Fibroblast of skin of right biceps (primary cell): ENCODE measurements at places on chromosomes 1 and 21.

- DNase-seq, result peak; percentile 83
Observed at GRCh38 chr1:183279835-183280234, 93.8 kb downstream of the LAMC2 start.

DNA sequence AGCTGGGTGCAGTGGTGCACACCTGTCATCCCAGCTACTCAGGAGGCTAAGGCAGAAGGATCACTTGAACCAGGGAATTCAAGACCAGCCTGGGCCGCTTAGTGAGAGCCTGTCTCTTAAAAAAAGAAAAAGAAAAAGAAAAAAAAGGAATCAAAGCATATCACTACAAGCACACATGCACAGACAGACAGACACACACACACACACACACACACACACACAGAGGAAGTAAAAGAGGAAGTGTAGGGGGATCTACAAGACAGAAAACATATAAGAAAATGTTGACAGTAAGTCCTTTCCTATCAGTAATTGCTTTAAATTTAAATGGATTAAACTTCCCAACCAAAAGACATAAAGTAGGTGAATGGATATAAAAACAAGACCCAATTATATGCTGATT lies 180.3 kb downstream of the FAF1 start:
- no peak for DNase-seq

GRCh38 chr1:10338611-10339010 lies 60.3 kb upstream of the PGD start:
- no peak for DNase-seq

GRCh38 chr1:245317217-245317616 lies 162.4 kb downstream of the KIF26B start:
- DNase-seq, result no peak

- DNase-seq, result no peak
Observed at GRCh38 chr1:57789936-57790335, 366.1 kb upstream of the DAB1 start.

DNA sequence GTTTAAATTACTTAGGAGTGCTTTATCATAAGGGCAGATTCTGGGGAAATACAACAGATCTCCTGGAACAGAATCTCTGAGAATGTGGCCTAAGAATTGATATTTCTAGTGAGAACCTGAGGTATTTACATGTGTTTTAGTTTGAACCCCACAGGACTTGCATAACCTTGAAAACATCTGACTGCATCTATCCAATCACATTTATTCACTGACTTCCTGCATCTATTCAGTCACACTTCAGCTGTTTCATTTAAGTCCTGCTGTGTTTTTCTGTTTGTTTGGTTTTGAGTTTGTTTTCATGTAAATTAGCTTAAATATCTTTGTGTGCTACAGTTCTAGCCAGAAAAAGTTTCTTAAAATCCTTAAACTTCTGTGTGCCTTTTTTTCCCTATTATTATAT lies 1260.7 kb downstream of the PLA2G4A start:
- no peak for DNase-seq

DNA sequence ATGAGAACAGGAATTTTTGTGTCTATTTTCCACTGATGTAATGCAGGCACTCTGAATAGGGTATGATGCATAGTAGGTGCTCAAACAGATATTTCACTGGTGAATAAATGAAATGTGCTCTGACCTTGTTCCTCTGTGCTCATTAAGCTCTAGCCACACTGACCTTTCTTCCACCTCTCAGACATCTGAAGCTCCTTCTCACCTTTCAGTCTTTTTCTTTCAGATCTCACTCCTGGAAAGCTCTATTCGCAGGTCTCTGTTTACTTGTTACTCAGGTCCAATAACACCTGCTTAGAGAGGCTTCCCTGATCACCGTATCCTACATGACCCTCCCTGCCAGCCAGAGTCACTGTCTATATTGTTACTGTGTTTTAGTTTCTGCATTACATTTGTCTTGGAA lies 59.2 kb upstream of the IVNS1ABP start:
- no peak for DNase-seq

- peak; percentile 69 for DNase-seq
Observed at GRCh38 chr1:199463521-199464127, 563.9 kb upstream of the NR5A2 start.

DNA sequence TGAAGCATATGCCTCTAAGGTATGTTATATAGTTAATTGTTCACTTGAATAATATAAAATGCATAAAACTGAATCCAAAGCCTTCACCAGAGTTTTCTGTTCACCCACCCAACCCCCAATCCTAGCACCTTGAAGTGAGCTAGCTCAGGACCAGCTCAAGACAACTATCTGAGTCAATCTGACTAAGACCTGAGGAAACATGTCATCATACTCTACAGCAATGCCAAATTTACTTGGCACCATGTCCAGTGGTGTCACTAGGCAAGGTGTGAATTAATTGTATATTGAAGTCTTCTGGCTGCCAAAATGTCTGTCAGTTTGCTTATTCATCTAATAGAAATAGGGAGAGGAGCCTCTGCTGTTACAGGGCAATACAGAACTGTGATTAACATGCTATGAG lies 3.8 kb downstream of the DNASE2B start:
- DNase-seq, result peak; percentile 58

- no peak for DNase-seq
Observed at GRCh38 chr1:80891871-80892270, 908.9 kb upstream of the ADGRL2 start.

GRCh38 chr1:114485286-114485685 lies 25.7 kb downstream of the TRIM33 start:
- DNase-seq, result no peak

DNA sequence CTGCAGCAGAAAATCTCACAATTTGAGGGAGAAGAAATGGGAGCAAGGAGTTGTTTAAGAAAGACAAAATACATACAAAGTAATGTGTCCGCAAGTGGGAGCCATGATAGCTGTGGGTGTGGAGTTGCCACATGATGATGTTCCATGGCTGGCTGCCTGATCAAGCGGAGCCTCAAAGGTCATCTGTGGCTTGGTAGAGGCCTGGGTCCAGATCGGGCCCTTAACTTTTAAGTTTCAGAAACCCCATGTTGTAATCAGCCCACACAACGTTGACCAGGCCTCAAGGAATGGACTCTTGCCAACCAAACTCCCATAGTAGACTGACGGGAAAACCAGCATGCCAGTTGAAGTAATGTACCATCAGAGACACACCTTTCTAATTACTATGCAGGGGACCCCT lies 64.7 kb upstream of the ANGPTL1 start:
- no peak for DNase-seq

GRCh38 chr1:29322861-29323585 lies 86.7 kb downstream of the PTPRU start:
- DNase-seq, result no peak
